A549 treated with Hydrocortisone at 1 μM for 4 hours (cell line): ENCODE measurements at places on chromosomes 11 and 22. TPM values are rescaled to one million over a fixed set of nuclear protein-coding genes. Genes with fewer than 3 reads are reported as not detected.

GAS2 gene
- total RNA-seq, result 0.35 to 1.2 TPM (median 0.93 TPM) in 5 replicates

APOL6 gene
- total RNA-seq, result 1.1 to 1.9 TPM (median 1.4 TPM) in 5 replicates

LYVE1 gene
- total RNA-seq, result 0.54 to 1.2 TPM (median 1.1 TPM) in 5 replicates

NAV2 gene
- total RNA-seq, result 19.3 to 33.0 TPM (median 28.5 TPM) in 5 replicates

APOA5 gene
- not detected in 5 replicates for total RNA-seq

DNAJB7 gene
- total RNA-seq, result not detected in 5 replicates

OR8D4 gene
- not detected in 5 replicates for total RNA-seq

DEPDC7 gene
- 6.5 to 9.0 TPM (median 7.3 TPM) in 5 replicates for total RNA-seq

OR2AT4 gene
- total RNA-seq, result not detected in 5 replicates

TCN2 gene
- total RNA-seq, result 4.2 to 7.4 TPM (median 5.8 TPM) in 5 replicates

DERL3 gene
- total RNA-seq, result 0.16 to 0.71 TPM (median 0.55 TPM) in 5 replicates

THYN1 gene
- 16.2 to 18.7 TPM (median 17.7 TPM) in 5 replicates for total RNA-seq

SLC22A8 gene
- not detected in 5 replicates for total RNA-seq

VWCE gene
- total RNA-seq, result 0.51 to 0.97 TPM (median 0.69 TPM) in 5 replicates

HSPB2 gene
- total RNA-seq, result not detected in 5 replicates

OR5P2 gene
- not detected in 5 replicates for total RNA-seq

BTBD18 gene
- total RNA-seq, result not detected in 5 replicates

NTM gene
- total RNA-seq, result not detected in 5 replicates

OR51I1 gene
- not detected in 5 replicates for total RNA-seq

RIBC2 gene
- total RNA-seq, result 1.2 to 2.6 TPM (median 2.0 TPM) in 5 replicates

SPTBN2 gene
- total RNA-seq, result 11.2 to 15.1 TPM (median 11.4 TPM) in 5 replicates

SLC5A4 gene
- total RNA-seq, result not detected in 5 replicates
